ENCODE measurements at places on chromosomes 1 and 21. TPM values are rescaled to one million over a fixed set of nuclear protein-coding genes. Genes with fewer than 3 reads are reported as not detected.

The ACOT11 gene
- 4.4 TPM for total RNA-seq

The ZNF683 gene
- not detected for total RNA-seq

The LGR6 gene
- total RNA-seq: 1.1 TPM

The IFNLR1 gene
- 7.7 TPM for total RNA-seq

The OMA1 gene
- total RNA-seq: 10.5 TPM

The SCAF4 gene
- total RNA-seq: 54.0 TPM

The SHE gene
- total RNA-seq: 1.1 TPM

The CRNN gene
- not detected for total RNA-seq

DNA sequence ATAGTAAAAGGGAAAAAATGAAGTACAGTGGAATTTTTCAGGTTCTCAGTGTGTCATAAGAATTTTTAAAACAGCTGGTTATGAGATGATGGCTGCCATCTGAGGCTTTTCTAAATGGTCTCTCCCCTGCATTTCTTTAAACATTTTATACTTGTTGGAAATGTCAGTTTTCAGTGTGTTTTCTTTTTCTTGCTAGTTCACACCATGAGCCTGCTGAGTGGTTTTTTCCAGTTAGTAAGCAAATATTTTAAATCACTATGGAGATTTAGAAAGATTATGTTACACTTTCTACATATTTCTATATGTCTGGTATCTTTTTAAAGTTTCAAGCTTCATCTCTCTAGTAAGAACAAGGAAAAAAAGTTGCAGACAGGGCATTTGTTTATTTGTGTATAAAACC lies 9.6 kb downstream of the RBM15 start:
- H3K4me3 ChIP-seq: 0 out of 2 replicates have a peak overlapping the region, but pooled peaks have one; percentile 4
- DNase-seq: no peak
- H3K27ac ChIP-seq: 0 out of 2 replicates have a peak overlapping the region, but pooled peaks have one; percentile 37
- H3K4me1 ChIP-seq: peaks cover 52% of the 10 kb centered on the region

- peaks cover 2% of the 10 kb centered on the region for H3K27me3 ChIP-seq
- H3K4me3 ChIP-seq: no peak overlapping the region
- H3K4me1 ChIP-seq: no peaks in the 10 kb centered on the region
- peaks cover 23% of the 10 kb centered on the region for H3K36me3 ChIP-seq
- no peak for DNase-seq
- H3K27ac ChIP-seq: no peak overlapping the region
Observed at GRCh38 chr1:57696043-57696442, 272.2 kb upstream of the DAB1 start.

GRCh38 chr1:107692580-107693345 lies 272.2 kb downstream of the VAV3 start:
- no peaks in the 10 kb centered on the region for H3K27me3 ChIP-seq
- H3K27ac ChIP-seq: no peak overlapping the region
- peaks cover 24% of the 10 kb centered on the region for H3K4me1 ChIP-seq

DNA sequence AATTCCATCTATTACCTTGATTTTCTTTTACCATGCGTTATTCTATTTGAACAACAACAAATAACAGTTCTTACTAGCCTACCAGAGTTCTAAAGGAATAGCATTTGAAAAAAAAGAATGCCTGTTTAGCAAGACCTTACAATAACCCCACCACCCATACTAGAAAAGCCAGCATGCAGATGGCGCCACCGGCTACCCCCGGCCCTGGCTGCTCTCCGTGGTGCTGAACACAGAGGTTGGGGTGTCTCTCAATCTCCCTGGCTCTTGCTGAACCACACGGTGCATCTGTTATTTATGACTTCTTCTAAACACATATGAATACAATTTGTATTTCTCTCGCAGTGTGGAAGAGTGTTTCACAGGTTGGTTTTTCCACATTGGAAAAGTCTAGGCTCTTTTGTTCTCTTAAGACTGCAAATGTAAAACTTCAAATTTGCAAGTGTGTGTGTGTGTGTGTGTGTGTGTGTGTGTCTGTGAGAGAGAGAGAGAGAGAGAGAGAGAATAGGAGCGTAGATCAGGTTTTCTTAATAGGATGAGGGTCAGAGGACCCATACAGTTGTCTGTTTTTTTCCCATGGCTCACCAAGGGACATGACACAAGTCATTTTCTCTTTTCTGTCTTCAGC lies 13.6 kb downstream of the GRIK3 start:
- peak; percentile 85 for DNase-seq
- peaks cover 21% of the 10 kb centered on the region for H3K4me1 ChIP-seq

DNA sequence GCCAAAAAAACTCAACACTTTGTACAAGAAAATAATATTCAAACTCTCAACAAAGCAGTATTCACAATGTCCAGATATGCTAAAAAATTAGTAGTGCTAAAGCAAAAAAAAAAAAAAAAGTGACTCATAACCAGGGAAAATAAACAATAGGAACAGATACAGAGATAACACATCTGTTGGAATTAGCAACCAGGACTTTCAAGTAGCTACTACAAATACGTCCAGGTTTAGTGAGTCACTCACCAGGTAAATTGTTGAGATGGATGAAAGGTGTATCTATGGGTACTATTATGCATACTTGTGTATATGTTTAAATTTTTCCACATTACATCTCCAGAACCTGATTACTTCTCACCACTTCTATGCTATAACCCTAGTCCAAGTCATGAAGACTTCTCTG lies 144.8 kb upstream of the SLC35F3 start:
- no peak for DNase-seq
- H3K4me1 ChIP-seq: no peaks in the 10 kb centered on the region
- no peaks in the 10 kb centered on the region for H3K27me3 ChIP-seq
- H3K4me3 ChIP-seq: no peak overlapping the region
- H3K27ac ChIP-seq: no peak overlapping the region

- H3K36me3 ChIP-seq: no peaks in the 10 kb centered on the region
- H3K27ac ChIP-seq: no peak overlapping the region
- H3K4me3 ChIP-seq: no peak overlapping the region
- H3K27me3 ChIP-seq: no peaks in the 10 kb centered on the region
- DNase-seq: no peak
- no peaks in the 10 kb centered on the region for H3K4me1 ChIP-seq
Observed at GRCh38 chr1:208880433-208881100, 636.4 kb upstream of the PLXNA2 start.

DNA sequence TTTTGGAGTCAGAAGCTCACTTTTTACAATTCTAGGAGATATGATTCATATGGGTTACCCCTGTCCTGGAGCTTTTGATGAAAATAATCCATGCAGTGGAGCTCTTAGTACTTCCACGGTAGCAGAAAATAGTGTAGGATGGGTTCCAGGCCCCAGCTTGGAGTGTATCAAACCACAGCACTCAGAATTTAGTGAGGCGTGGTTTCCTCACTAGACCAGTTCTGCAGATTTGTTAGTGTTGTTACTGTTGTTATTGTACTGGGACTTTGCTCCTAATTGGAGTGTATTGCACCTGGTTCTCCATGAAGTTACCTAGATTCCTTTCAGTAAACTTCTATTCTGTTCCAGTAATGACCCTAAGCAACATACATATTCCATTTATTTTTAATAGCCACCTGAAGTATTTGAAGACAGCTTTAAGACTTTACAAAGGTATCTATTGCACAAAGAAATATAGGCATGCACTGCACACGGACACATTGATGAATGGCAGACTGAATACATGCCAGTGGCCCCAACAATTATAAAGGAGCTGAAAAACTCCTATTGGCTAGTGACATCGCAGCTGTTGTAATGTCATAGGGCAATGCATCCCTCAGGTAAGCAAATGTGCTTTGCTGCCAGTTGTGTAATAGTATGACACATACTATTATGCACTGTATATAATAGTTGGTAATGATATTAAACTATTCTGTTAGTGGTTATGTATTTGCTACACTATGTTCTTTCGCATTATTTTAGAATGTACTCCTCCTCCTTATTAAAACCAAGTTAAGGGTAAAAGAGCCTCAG lies 1058.0 kb downstream of the KCNT2 start:
- H3K4me1 ChIP-seq: no peaks in the 10 kb centered on the region
- H3K36me3 ChIP-seq: no peaks in the 10 kb centered on the region
- no peak overlapping the region for H3K4me3 ChIP-seq
- DNase-seq: no peak
- no peaks in the 10 kb centered on the region for H3K27me3 ChIP-seq

DNA sequence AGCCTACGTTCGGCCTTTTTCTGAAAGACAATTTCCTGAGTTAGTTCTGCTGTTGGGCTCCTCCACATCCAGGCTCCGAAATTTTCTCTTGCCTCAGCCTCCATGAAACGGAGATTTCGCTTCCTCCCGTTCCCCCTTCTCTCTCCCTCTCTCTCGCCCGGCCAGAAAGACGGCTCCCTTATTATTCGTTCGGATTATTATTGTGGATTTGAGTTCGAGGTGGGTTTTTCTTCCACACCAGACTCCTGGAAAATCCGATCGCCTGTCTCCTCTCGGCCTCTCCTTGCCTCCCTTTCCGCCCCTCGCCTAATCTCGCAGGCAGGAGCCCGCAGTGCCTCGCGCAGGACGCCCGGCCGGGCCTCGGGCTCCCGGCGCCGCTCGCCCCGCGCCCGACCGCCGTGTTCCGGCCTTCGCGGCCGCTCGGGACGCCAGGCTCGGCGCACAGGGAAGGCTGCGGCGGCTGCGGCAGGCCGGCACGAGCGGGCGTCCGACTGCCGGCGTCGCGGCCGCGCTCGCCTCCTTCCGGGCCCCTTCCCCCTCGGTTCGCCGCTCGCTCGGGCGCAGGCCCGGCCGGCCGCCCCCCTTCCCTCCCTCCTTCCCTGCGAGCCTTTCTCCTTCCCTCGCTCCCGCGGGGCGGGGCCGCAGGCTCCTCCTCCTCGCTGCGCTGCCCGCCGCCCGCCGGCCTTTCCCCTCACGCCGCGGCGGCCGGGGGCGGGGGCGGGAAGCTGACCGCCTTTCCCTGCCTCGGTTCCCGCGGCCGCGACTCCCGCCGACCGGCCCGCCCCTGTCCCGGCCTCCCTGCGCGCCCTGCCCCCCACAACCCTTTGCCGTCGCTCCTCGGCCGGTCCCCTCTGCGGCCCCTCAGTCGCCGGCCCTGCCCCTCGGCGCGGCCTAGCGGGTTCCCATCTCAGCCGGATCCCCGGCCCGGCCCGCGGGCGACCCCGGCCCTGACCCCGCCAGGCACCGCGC lies at the start of gene ARHGEF11:
Gene ARHGEF11 (minus strand): TSS at position 493 of the 969 bp plus-strand sequence. CDS start 1,412 bp downstream, outside the sequence.
- H3K36me3 ChIP-seq: peaks cover 3% of the 10 kb centered on the region
- H3K27me3 ChIP-seq: no peaks in the 10 kb centered on the region
- peaks cover 57% of the 10 kb centered on the region for H3K4me1 ChIP-seq
- H3K4me3 ChIP-seq: peak within 1 kb of the TSS; percentile 91

DNA sequence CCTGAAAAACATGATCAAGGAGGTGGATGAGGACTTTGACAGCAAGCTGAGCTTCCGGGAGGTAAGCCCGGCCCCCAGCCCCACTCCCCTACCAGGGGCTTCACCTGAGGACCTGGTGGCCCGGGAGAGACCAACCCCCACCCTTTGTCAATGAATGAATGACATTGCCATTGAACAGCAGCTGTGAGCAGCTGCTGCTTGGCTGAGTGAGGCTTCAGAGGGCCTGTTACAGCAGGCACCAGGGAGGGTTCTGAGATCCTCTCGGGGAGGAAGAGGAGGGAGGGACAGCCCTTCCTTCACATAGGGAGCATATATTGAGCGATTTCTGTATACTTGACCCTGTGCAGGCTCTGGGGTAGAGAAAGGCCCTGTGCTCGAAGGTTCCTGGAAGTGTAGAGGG lies 12.3 kb upstream of the CTRC start:
- H3K36me3 ChIP-seq: peaks cover 2% of the 10 kb centered on the region
- no peaks in the 10 kb centered on the region for H3K4me1 ChIP-seq
- no peaks in the 10 kb centered on the region for H3K27me3 ChIP-seq
- H3K27ac ChIP-seq: peak overlapping the region; percentile 61

- peaks cover 17% of the 10 kb centered on the region for H3K4me1 ChIP-seq
- DNase-seq: no peak
- no peaks in the 10 kb centered on the region for H3K27me3 ChIP-seq
- H3K36me3 ChIP-seq: peaks cover 44% of the 10 kb centered on the region
Observed at GRCh38 chr1:223774134-223774814, 61.9 kb downstream of the CAPN2 start.

DNA sequence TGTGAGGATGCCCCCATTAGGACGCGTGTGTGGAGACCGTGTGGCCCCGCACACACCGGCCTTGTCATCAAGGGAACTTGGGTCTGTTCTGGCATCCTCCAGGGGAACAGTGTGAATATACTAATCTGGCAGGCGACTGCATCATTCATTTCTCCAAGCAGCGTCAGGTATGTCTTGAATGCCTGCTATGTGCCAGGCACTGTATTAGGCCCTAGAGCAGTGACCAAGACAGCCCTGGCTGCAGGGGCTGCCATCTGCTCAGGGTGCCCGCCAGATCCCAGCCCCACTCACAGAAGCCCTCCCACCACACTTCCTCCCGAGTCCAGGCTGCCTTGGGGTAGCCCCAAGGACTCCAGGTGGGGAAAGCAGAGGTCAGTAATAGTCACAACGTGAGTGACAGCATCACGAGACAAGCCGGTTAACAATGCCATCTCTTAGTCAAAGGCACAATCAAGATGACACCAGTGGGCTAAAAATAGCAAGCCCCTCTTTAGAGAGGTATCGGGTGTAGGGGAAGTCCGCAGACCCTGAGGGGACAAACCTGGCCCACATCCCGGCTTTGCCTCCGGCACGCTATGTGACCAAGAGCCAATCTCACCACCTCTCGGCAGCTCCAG lies 7.5 kb upstream of the LAPTM5 start:
- peaks cover 3% of the 10 kb centered on the region for H3K36me3 ChIP-seq
- peaks cover 12% of the 10 kb centered on the region for H3K4me1 ChIP-seq
- H3K27me3 ChIP-seq: no peaks in the 10 kb centered on the region
- no peak overlapping the region for H3K27ac ChIP-seq
- no peak overlapping the region for H3K4me3 ChIP-seq

DNA sequence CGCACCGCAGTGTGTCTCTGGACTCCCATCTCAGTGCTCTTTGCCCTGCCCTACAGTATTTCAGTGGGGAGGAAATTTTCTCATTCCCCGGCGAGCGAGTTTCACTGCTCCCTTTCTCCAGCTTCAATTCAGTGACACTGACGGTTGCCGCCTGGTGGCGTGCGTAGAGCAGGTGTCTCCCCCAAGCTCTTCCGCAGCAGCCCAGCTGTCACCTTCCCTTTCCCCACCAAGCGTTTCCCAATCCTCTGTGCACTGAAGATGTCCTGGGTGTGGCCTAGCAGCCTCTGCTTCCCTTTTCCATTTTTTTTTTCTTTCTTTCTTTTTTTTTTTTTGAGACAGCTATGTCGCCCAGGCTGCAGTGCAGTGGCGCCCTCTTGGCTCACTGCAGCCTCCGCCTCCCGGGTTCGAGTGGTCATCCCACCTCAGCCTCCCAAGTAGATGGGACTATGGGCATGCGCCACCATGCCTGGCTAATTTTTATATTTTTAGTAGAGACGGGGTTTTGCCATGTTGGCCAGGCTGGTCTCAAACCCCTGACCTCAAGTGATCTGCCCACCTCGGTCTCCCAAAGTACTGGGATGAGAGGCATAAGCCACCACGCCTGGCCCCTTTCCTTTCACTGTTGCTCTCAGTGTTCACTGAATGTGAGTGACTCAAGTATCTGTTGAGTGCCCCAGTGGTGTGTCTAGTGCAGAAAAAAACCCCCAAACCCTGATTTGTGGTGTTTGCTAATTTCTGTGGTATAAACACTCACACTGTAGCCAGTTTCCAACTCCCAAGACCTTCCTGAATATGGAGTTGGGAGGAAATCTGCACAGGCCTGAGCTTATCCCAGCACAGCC lies 30.1 kb downstream of the TNFRSF1B start:
- peaks cover 13% of the 10 kb centered on the region for H3K4me1 ChIP-seq

DNA sequence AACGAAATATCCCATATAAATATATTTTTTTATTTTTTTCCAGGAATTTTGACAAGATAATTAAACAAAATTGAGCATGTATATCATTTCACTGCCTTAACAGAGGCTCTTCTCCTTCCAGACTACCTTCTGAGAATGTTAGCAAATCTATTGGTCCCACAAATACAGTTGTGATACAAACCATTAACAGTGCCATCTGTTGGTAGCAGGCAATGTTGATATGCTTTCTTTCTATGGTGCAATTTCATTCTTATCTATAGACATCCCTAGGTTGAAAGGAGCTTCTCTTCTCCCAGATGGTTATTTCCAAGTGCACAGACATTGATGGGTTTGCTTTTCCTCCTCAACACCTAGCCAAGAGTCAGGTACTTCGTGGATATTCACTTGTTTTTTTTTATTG lies 303.6 kb downstream of the USH2A start:
- DNase-seq: no peak
- peaks cover 23% of the 10 kb centered on the region for H3K36me3 ChIP-seq
- H3K27ac ChIP-seq: no peak overlapping the region
